ENCODE measurements at places on chromosomes 11 and 22.

- DNase-seq: no peak
Observed at GRCh38 chr22:35510481-35510934, 30.1 kb upstream of the RASD2 start.

DNA sequence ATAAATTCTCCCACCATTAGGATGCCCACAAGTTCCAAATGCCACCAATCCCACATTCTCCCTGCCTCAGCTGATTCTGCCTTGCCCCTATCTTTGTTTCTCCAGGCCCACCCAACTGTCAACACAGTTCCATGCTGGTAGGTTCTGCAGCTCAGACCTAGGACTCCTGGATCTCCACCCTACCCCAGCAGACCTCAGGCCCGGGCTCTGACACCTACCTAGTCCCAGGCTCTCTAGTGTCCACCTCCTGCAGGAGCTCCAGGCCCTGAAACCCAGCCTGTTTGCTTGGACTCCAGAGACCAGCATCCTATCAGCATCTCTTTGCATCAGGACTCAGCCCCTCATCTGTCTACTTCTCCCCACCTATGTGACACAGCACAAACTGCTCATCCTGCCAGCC is 86.5 kb downstream of the PDE2A start:
- DNase-seq: no peak

GRCh38 chr22:23789121-23789520 is 2.4 kb downstream of the SMARCB1 start:
- DNase-seq: no peak

DNA sequence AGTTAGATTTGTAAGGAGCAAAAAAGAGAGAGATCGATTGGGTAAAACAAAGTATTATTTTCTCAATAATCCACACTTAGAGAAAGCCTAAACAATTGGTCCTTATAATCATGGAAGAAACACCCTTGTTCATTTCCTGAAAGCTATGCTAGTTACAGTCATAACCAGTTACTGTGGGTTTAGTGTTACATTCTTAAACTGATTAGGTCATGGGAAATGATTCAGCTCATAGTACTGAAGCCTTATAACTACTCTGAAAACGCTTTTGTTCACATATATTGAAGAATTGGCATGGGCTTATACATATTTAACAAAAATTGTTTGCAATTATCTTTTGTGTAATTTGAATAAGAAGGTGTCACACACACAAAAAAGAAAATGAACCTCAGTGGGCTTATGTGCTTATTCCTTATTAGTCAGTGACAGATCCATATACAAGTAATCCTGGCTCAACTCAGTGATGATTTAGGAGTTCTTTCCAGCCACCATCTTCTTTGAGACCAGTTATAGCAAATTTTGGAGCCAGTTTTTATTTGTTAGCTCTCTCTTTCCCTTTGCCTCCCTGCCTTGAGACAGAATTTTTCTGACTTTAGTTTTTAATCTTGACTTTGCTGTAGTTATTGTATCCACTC is 198.5 kb upstream of the CTSC start:
- DNase-seq: no peak

- peak; percentile 45 for DNase-seq
Observed at GRCh38 chr22:29073618-29074275, 912 bp downstream of the KREMEN1 start.

- DNase-seq: no peak
Observed at GRCh38 chr11:128189823-128190222, 397.5 kb downstream of the ETS1 start.

- peak; percentile 40 for DNase-seq
Observed at GRCh38 chr11:117876341-117877119, at the start of gene FXYD6. Gene FXYD6, minus strand, starts transcription at chr11:117876658. Its CDS starts 33,882 bp downstream, at chr11:117842776.

DNA sequence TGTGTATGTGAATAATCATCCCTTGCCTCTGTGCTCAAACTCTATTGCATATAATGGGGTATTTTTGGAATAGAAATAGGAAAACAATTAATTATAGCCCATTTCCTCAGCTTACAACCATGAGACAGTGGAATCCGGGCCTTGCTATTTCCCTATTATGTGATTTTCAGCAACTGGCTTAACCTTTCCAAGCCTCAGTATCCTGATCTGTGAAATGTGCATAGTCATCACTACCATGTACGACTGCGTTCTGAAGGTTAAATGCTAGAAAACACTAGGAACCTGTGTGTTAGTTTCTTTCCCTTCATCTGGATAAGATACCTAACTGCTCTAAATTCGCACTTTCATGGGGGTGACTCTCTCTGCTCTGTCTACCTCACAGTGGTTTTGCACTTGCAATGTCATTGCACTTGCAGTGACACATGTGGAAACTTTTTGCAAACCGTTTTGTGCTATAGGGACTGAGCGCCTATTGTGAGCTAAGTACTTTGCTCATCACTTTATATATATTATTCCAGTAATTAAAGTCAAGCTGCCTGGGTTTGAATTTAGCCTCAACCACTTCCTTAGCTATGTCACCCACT is 48.3 kb downstream of the IRAG1 start:
- DNase-seq: no peak

DNA sequence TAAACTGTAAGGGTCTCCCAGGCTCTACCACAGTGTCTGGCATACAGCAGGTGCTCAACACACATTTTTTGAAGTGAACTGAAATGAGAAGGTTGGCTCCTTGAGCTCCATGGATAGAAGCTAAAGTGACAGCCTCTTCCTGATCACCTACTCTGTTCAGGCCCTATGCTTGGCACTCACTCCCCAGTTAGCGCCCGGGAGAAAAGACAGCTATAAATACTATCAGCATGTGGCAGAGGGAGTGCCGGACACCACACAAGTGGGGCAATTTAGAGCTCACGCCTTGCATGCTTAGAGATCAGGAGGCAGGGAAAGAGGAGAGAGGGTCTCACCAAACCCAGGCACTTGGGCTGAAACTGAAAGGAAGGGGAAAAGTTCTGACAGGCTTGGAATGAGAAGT is 195.5 kb downstream of the BUD13 start:
- no peak for DNase-seq

- DNase-seq: no peak
Observed at GRCh38 chr11:78834886-78835285, 260.2 kb upstream of the NARS2 start.

DNA sequence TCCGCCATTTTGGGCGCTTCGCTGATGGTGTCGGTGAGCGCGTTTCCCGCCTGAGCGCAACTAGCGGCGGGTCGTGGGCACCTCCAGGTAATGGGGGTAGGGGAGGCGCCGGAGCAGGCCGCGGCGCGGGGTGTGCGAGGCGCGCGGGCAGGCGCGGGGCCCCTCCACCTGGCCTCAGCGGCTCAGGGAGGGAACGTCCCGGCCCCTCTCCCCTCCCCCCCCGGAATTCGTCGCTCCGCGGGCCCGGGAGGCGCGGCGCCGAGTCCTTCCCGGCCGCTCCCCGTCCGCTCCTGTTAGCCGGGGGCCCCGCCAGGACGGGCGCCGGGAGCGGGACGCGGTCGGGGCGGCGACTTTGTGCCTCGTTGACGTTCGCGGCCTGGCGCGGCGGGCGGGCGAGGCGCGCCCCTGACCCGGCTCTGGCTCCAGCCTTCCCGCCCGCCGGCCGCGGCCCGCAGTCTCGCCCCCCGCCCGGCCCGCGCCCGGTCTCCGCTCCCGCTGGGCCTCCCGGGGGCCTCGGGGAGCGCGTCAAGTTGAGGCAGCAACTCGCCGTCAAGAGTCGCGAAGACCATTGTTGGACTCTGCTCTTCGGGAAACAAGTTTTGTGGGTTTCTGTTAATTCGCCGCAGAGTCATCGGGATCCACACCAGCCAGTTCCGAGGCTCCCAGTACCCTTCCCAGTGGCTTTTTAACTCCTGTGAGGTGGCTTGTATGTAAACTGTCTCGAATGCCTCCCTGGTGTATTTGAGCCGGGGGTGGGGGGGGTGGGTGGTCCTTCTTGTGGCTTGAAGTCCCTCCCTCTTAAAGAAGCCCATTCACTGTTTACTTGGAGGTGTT is at the start of gene PPP6R3:
Gene PPP6R3 (plus strand): TSS at position 12 of the 834 bp plus-strand sequence. CDS start 76,913 bp downstream, outside the sequence.
- no peak for DNase-seq

DNA sequence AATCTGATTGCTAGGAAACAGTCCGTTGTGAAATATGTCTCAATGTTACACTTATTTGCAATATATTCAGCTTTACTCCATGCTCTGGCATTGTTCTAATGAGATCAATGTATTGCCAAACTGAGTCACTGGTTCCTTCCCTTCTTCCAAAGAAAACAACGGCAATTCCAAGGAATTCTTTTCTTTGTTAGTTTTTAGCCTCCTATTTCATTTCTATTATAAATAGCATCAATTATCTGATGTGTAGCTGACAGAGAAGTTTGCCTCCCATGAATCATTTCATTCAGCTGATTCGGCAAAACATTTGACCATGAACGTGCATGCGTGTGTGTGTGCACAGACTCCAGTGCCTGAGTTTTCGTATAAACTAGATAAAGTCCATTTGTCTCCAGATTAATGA is 346.8 kb downstream of the ETS1 start:
- no peak for DNase-seq

DNA sequence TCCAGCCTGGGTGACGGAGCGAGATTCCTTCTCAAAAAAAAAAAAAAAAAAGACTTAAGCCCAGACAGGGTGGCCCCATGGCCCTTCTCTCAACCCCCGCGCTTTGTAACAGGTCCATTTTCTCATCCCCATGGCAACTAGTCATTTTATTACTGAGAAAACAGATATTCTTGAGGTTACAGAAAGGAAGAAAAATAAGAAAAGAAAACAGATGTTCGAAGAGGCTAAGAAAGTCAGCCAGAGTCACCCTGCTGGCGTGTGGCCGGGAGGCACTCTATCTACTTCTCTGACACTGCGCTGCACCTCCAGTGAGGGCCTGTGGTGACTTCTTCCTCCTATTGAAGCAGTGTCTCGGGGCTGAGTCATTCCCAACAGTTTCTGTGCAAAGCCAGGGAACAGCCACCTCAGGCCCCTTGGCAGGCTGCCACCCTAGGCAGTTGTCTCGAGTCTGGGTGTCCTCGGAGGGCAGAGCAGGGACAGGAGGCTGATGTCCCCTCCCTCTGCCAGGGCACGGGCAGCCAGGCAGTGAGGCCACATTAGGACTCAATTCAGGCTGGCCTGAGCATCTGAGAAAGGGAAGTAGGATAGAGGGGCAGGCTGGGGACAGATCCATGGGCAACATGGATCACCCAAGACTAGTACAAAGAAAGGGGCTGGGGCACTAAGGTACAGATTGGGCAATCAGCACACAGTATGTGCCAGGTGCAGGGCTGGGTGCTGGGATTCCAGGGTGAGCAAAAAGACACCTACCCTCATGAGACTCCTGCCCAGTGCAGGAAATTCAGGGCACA is 16.4 kb upstream of the SYVN1 start:
- DNase-seq: no peak

DNA sequence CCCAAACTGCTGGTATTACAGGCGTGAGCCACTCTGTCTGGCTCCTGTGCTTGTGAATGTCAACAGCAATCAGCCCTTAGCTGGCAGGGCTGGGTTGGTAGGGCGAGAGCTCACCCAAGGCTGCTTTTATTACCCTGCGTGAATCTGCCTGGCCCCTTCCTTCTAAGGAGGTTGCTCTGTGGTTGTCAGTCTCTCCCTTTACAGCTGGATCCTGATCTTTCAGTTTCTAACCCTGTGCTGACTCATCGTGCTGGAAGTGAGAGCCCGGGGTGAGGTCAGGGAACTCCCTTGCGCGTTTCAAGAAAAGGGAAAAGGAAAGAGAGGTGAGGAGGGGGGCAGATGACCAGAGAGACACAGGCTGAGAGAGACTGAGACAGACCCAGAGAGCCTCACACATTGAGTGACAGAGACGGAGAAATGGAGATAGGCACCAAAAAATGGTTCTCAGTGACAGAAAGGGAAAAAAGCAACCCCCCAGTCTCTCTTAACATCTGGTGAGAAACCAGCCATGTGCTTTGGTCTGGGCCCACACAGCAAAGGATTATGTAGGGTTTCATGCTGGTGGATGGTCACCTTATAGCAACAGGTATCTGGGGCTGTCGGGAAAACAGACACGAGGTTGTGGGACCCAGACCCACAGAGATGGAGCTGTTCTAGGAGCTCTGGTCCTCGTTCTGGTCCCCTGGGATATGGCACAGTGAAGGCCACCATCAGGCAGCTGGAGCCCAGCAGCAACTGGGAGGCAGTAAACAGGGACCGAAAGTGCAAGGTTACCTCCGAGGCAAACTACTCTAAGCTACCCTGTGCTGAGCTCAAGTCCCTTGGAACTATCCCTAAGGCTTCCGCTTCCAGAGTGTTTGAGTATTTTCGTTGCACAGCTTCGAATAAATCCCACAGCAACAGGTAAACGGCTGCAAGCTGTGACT is 2.5 kb downstream of the TCN2 start:
- no peak for DNase-seq

DNA sequence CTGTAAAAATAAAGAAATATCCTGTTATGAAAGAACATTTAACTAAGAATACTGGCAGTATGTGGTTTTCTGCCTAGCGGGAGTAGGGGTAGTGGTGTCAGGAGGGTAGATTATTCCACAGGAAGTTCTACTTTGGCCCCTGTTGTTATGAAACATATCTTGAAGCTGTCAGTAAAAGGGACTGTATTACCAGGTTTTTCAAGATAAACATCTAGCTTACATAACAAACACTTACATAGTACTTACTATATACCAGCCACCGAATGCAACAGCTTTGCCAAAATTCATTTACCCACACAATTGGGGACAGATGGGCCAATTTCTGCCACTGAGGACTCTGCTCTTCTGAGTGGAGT is 3.7 kb downstream of the TMEM123 start:
- no peak for DNase-seq

GRCh38 chr11:130315354-130315970 is 745 bp upstream of the ZBTB44 start:
- peak; percentile 66 for DNase-seq

- DNase-seq: no peak
Observed at GRCh38 chr11:86551288-86552092, 120.9 kb downstream of the ME3 start.

GRCh38 chr22:24319451-24319850 is 48.8 kb downstream of the SPECC1L start:
- DNase-seq: no peak

GRCh38 chr11:101323997-101324396 is 194.4 kb upstream of the PGR start:
- no peak for DNase-seq

GRCh38 chr11:75509020-75509720 is 16.6 kb downstream of the GDPD5 start:
- DNase-seq: no peak

- DNase-seq: no peak
Observed at GRCh38 chr11:68658097-68658496, 26.2 kb upstream of the GAL start.

- no peak for DNase-seq
Observed at GRCh38 chr11:124791626-124792341, 8.4 kb downstream of the MSANTD2 start.

- DNase-seq: no peak
Observed at GRCh38 chr11:123318623-123319022, 111.4 kb upstream of the GRAMD1B start.

DNA sequence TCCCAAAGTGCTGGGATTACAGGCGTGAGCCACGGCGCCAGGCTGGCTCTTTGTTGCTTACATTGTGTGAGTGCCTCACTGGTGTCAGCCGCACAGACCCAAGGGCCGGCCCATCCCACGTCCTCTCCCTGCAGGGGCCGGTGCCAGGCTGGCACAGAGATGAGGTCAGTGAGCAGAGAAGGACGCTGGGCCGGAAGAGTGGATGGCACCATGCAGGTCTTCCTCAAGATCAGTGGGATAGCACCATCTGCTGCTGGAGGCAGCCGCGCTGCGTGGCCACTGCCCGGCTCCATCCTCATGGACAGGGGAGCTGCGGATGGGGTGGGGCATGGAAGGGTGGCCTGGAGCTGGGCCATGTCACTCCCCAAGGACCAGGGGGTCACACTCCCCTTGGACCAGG is 22.0 kb upstream of the FGF4 start:
- DNase-seq: no peak

GRCh38 chr22:20319041-20319744 is 667 bp downstream of the DGCR6L start:
- no peak for DNase-seq

Measured in activated T-cell treated with anti-CD3 and anti-CD28 coated beads, Interleukin-2, amount 50 U/mL, for 24 hours (primary cell).